ENCODE measurements at places on chromosomes 16 and 17.

GRCh38 chr16:26087091-26087490, 395.3 kb downstream of the HS3ST4 start:
- no peak for DNase-seq

- no peak for DNase-seq
These were observed 14.9 kb downstream of the ADGRG1 start for GRCh38 chr16:57643147-57643874.

DNA sequence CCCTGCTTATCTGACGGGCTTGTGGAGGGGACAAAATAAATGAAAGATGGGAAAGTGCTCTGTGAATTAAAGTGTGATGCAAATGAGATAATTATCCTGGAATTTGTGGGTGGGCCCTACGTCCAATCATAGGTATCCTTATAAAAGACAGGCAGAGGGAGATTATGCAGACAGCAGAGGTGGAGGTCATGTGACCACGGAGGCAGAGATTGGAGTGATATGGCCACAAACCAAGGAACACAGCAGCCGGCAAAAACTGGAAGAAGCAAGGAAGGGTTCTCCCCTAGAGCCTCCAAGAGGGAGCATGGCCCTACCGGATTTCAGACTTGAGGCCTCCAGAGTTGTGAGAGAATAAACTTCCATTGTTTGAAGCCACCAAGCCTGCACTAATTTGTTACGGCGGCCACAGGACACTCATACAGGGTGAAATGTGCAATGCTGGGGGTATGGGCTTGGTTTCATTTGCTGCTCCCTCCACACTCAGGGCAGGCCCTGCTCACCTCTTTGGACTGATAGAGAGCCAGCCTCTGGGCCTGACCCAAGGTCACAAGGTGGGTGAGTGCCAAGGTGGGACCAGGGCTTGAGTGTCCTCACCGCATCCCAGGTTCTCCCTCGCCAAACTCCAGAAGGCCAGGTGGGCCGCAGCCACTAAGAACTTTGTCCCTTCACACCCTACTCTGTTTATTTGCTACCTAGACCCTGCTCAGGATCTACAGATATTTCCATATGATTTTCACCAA, 149.6 kb upstream of the TNRC6C start:
- DNase-seq: no peak

DNA sequence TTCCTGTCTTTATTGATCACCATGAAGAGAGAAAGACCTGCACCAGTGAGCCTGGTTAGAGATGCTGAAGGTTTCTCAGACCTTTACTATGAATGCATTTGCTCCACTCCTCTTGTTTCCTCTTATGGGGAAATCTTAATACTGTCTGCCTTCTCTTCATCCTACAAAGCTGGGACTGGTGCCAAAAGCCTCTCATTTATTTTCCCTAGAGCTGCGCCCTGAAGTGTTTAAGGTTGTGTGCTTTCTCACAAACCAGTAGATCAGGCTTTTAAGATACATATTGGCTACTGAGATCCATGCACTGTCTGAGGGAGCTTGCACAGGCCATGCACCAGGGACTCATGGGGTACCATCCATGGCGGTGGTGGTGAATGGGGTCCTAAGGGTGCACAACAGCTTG, 286.1 kb upstream of the PMFBP1 start:
- DNase-seq: no peak

GRCh38 chr17:16287563-16288027, 65.7 kb downstream of the CENPV start:
- DNase-seq: peak; percentile 91

GRCh38 chr16:87538594-87538993, 45.8 kb upstream of the ZCCHC14 start:
- DNase-seq: no peak
